Trophoblast cell (in vitro differentiated cells and primary cell): ENCODE measurements at places on chromosomes 4 and X.

- peak; percentile 59 for DNase-seq
Measured at GRCh38 chr4:9762823-9763475, 18.5 kb upstream of the DRD5 start.

DNA sequence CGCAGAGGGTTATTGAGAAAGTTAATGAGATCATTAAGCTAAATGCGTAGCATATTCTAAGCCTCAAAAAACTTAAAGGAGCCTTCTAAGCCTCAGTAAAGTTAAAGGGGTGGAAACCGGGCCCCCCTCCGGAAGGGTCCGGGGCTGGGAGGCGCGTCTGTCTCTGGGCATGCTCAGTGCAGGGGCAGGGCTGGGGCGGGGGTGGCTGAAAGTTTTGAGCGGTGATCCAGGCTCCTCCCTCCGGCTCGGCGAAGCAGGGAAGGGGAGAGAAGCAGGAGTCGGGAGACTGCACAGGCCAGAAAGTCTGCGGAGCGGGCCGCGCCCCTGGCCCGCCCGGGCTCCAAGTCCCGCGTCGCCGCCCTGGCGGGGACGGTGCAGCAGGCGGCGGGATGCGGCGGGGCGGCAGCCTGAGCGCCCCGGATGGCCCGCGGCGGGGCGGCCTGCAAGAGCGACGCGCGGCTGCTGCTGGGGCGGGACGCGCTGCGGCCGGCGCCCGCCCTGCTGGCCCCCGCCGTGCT is at the start of gene EVC:
Gene EVC, plus strand, starts transcription at position 241 of the 518 bp plus-strand sequence. Its CDS starts 180 bp downstream, at position 421.
- DNase-seq, result peak; percentile 47

- DNase-seq, result no peak
Measured at GRCh38 chr4:122879001-122879400, 43.4 kb downstream of the NUDT6 start.

GRCh38 chr4:76607846-76608245 is 172.8 kb downstream of the SHROOM3 start:
- no peak for DNase-seq

DNA sequence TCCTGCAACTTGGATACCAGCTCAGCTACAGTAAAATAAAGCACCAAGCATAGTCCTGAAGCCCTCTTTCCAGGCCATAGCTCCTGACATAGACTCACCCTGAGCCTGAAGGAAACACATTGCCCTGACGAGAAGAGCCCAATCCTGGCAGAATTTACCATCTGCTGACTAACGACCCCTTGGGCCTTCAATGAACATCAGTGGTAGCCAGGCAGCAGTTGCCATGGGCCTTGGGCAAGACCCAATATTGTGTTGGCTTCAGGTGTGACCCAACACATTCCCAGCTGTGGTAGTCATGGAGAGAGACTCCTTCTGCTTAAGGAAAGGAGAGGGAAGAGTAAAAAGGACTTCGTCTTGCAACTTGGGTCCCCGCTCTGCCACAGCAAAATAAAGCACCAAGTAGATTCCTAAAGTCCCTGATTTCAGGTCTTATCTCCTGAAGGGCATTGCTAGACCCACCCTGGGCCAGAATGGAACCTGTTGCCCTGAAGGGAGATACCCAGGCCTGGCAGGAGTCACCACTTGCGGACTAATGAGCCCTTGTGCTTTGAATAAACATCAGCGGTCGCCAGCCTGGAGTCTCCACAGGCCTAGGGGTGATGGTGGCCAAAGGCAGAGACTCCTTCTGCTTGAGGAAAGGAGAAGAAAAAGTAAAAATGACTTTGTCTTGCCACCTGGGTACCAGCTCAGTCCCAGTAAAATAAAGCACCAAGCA is 902.6 kb downstream of the C4orf33 start:
- peak; percentile 2 for DNase-seq

DNA sequence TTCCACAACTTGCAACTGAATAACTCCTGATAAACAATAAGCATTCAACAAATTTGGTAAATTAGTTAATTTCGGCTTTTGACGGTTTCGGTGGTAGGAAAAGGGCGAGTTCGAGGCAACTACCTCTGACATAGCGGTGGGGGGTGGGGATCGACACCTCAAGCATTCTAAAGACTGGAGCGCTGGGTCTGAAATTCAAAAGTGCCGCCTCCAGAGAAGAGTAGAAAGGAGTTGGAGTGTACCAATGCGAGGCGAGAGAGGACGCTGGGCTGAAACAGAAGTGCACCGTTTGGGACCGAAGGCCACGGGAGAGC is 725 bp downstream of the SMC1A start:
- DNase-seq, result no peak

DNA sequence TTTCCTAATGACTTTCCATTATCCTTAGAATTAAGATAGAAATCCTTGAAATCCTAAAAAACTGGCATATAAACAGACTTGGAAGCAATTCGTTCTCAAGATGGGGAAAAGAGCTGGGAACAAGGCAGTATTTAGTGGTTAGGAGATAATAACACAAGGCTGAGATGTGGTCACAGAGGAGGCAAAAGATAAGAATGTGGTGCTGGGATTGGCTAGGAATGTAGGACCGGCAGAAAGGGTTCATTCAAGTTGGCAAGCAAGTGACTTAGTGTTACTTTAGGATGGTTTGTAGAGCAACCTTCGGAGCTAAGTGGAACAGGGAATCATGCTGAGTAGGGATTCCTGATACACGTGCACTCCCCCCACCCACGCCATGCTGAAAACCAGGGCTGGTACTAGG is 121.9 kb upstream of the RPS6KA3 start:
- DNase-seq, result no peak

DNA sequence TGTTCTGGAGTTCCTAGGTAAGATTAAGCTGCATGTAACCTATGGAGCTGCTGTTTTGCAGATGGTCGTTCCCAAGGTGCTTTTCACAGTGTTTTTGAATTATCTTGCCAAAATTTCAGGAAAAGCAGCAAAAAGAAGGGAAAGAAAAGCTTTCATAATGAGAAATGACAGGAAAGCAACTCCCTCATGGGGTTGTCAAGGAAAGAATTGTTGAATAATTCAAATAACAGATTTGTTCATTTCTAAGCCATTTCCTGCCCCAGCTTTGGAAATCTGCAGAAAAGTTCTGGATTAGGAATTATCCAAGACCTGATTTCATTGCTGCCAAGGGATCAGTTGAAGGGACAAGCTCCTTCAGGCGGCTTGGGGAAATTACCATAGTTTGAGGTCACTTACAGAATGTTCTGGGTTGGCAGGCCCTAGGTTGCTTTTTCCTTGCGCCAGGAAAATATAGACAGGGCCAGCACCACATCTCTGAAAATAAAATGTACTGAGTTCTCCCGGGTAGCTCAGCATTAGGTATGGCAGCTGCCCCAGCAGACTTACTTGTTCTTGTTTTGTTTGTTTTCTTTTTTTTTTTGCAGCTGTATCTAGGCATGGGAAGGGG is 354.7 kb downstream of the STIM2 start:
- no peak for DNase-seq

DNA sequence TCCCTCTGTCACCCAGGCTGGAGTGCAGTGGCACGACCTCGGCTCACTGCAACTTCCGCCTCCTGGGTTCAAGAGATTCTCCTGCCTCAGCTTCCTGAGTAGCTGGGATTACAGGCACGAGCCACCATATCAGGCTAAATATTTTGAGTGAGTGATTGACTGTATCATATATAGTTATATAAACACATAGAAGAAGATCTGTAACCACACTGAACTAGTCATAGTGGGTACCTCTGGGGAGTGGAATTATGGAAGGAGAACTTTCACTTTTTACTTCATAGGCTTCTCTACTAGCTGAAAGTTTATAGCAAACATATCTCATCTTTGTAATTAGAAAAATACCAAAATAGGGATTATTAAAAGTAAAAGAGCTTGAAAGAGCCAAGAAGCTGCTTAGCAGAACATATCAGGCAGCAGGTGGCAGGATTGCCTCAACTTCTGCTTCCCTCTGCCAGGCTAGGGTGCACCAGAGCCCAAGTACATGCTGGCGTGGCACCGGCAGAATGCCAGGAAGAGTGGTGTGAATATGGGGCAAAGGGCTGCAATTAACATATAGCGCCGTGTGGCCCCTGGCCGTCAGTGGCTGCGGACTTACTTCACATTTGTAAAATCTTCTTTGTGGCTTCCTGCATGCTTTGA is 39.5 kb upstream of the CD40LG start:
- no peak for DNase-seq

GRCh38 chr4:60745800-60746571 is 454.1 kb upstream of the ADGRL3 start:
- peak; percentile 71 for DNase-seq

DNA sequence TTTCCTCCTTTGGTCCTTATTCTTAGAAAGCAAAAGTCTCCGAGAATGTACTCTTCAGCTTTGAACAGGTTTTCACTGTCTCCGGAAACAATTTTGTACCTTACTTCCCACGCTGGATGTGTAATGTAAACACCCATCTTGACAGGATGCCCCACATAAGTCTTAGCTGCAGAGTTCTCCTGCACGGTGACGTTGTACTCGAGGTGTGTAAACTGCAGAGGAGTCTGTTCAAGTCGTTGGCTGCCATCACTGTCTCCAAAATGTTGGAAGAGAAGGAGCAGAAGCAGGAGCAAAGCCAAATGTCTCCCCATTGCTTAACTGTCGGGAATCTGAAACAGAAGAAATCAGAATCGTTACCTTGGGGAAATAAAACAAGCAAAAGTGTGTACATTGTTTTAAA is 14.1 kb downstream of the FAT1 start:
- no peak for DNase-seq

DNA sequence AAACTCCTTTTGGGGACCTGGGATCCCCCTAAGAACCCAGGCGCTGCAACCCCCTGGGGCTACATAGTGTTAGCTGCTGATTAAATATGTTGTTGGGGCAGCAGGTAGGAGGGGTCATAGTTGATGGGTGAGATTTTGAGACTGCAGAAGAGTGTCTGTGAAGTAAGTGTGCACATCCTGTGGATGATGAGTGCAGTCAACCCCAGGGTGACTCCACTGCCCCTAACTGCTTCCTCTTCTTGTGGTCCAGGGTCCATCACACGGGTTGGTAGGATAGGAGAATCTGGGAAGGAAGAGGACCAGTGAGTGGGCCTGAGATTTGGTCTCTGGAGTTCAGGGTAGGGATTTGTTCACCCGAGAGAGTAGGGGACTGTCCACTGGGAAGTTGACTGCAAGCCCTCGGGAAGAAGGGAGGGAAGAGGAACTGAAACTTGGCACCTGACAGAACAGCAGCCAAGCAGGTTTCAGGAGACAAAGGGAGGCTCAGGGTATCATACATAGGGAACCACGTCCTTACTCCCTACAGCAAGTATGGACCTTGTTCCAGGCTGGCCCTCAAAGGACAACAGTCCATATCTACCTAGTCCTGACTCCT is 8.5 kb downstream of the DLG3 start:
- DNase-seq, result no peak

DNA sequence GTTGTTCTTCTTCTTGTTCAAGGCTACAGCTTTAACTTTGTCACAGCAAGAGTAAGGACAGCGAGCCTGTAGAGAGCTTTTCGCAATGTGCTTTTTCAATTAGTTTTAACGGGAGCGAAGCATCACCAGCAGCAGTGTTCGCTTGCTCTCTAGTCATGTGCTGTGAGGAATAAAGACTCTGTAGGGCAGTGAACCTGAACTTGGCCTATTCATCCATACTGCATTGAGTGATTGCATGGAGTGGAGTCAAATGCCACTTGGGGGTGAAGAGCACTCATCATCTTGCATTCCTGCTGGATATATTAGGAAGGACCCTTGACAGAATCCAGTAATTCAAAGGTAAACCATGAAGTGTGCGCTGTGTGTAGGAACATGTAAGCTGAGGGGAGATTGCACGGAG is 240.0 kb downstream of the FRMPD4 start:
- DNase-seq, result no peak

GRCh38 chrX:10611441-10612090 is 8.8 kb downstream of the MID1 start:
- peak; percentile 54 for DNase-seq

GRCh38 chrX:48530736-48531135 is 8.8 kb upstream of the TBC1D25 start:
- DNase-seq, result no peak

- no peak for DNase-seq
Measured at GRCh38 chrX:41409006-41409405, 38.1 kb upstream of the NYX start.
